MG63 (cell line): ENCODE measurements at places on chromosomes 6 and 20. TPM values are rescaled to one million over a fixed set of nuclear protein-coding genes. Genes with fewer than 3 reads are reported as not detected.

The ADRM1 gene
- 264 and 328 TPM in 2 replicates for total RNA-seq

The RPP40 gene
- 24.2 and 46.7 TPM in 2 replicates for total RNA-seq

- peak; percentile 8 for DNase-seq
These were observed 10.2 kb downstream of the UBE3D start for GRCh38 chr6:83055366-83055964.

DNA sequence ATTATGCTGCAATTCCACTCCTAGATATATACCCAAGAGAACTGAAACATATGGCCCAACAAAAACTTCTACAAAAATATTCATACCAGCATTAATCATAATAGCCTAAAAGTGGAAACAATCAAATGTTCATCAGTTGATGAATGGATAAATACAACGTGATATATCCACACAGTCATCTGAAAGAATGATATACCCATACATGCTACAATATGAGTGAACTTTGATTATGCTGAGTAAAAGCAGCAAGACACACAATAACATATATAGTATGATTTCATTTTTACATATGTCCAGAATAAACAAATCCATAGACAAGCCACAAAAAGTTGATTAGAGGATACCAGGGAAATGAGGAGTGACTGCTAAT, 30.7 kb downstream of the CDK19 start:
- DNase-seq: no peak

GRCh38 chr6:13288481-13288880, 39.9 kb downstream of the TBC1D7 start:
- DNase-seq: no peak
